NCI-H2171 (cell line): ENCODE measurements at places on chromosomes 16 and 17.
A peak's percentile ranks its signal among the peaks of the same experiment; 100 is the strongest.

GRCh38 chr16:60636117-60636516 lies 1400.1 kb downstream of the CDH8 start:
- DNase-seq, result no peak

- no peak for DNase-seq
These were observed 15.5 kb downstream of the GFOD2 start for GRCh38 chr16:67703626-67704025.

- no peak for DNase-seq
These were observed 11.3 kb upstream of the PECAM1 start for GRCh38 chr17:64401941-64402340.

DNA sequence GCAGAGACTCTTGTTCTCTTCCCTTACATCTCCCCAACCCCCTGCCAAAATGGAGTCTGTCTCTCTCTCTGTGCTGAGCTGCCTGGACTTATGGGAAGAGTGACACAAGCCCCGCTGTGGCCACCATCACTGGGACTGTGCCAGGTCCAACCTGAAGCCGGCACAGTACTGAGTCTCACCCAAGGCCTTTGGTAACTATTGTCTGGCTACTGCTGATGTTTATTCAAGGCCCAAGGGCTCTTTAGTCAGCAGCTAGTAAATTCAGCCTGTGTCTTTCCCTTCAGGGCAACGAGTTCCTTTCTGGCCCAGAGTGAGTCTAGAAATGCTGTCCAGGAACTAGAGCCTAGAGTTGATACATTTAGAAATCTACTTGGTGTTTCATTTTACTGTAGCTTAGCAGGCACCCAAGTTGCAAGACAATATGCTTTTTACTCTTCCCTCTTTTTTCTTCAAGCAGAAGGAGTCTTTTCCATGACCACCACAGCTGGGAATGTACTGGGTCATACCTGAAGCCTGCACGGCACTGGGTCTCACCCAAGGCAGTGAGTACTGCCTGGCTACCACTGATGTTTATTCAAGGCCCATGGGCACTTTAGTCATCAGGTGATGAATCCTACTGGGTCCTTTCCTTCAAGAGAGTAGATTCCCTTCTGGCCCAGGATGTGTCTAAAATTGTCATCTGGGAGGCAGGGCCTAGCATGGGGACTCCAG lies 17.7 kb downstream of the EFCAB5 start:
- DNase-seq, result no peak

DNA sequence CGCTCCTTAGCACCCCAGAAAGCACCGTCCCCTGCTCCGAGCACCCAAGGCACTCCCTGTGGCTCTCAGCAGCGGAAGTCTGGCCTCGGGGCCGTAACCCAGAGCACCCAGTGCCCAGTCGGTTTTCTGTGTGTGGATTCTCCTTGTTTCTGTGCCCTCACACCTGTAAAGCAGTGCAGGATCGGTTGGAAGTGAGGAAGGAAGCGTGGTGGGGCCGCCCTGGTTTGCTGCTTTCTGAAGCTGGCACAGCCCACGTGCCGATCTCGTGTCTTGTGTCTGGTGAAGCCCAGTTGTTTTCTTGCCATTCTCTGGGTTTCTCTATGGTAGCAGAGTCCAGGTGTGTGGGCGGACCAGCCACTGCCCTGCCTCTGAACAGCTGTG lies 3.7 kb downstream of the ACSF3 start:
- no peak for DNase-seq

- no peak for DNase-seq
These were observed 39.4 kb downstream of the CAPNS2 start for GRCh38 chr16:55605754-55606336.

GRCh38 chr16:22297114-22297870 lies at the start of gene POLR3E:
TSS of gene POLR3E (plus strand) at chr16:22297409. CDS start at chr16:22302969, 5,560 bp downstream.
- peak; percentile 90 for DNase-seq

- no peak for DNase-seq
These were observed 28.0 kb downstream of the ZNF423 start for GRCh38 chr16:49827805-49828438.

DNA sequence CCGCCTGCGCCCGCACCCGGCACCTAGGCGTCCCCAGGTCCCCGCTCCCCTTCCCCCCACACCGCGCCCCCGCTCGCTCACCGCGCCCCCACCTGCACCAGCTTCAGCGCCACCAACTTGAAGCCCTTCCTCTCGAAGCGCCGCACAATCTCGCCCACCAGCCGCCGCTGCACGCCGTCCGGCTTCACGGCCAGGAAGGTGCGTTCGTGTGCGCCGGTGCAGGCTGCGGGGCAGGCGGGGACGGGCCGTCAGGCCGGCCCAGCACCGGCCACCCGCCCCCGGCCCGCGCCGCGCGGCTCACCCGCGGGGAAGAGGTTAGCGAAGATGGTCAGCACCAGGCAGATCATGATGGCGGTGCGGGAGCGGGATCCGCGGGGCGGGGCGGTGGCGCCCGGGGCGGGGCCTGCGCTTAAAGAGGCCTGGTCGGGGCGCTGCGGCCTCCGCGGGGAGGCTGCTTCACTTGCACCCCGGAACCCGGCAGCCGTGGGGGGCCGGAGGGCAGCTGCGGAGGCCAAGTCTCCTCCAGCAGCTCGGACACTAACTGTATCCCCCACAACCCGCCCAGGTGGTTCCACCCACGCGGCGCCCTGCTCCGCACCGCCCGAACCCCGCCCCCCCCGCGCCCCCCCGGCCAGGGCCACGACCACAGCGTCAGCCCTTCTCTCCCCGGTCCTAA lies at the start of gene NME3:
NME3 (minus strand) TSS at position 356 of the 676 bp plus-strand sequence; CDS start at position 347, 9 bp downstream.
- peak; percentile 53 for DNase-seq

DNA sequence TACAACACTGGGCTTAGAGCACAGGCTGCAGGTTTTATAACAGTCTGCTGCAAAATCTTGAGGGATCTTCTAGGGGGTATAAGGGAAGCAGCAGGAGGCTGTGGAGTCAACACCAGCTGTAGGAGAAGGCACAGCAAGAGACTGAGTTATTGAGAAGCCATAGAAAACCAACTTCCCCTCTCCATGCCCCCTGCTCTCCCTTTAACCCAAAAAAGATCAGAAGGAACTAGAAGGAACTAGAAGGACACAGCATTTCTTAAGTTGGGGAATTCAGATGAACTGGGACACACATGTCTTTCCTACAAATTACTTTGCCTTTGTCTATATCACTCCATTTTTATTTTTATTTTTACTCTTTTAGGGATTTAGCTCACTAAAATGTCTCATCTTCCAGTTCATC lies 6.2 kb upstream of the CCL18 start:
- DNase-seq, result no peak

DNA sequence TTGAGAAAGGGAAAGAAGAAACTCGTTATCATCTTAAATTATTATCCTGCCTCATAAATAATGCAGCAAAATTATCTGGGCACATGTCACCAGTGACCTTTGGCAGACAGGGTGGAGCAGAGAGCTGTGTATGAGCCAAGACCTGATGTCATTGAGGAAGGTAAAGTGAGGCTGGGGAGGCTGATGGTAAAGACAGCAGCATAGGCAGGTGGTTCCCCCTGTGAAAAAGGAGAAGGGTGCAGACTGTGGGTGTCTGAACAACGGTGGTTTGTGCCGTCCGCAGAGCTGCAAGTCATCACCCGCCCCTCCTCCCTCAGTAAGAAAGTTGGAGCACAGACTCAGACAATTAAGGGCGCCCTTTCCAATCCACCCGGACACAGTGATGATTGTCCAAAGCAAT lies 30.8 kb upstream of the METTL16 start:
- DNase-seq, result no peak

GRCh38 chr16:13333336-13333735 lies 431.9 kb downstream of the SHISA9 start:
- no peak for DNase-seq

DNA sequence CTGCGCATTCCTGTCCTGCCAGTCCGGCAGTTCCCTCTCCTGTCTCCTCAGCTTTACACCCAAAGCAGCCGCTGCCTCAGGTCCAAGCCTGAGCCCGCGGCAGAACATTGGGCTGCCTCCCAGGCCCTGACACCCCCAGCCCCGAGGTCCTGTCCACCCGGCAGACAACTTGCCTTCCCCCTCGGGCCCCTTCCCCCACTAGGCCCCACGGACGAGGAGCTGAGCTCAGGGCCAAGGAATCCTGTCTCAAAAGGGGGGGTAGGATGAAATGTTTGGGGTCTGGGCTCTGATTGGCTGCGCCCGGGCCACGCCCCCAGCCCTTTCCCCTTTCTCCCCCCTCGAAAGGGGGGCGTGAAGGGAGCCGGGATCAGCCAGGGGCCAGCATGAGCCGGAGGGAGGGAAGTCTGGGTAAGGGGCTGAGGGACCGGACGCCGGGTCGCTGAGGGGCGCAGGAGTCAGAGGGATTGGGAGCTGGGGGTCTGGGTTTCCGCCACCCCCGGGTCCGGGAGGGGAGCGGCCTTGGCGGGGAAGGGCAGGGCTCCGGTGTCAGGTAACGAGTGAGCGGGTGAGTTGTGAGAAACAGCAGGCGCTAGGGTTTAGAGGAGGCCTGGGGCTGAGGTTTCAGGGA lies at the start of gene CTF1:
CTF1 (plus strand) TSS at position 354 of the 628 bp plus-strand sequence; CDS start at position 384, 30 bp downstream.
- no peak for DNase-seq

GRCh38 chr16:88329726-88330700 lies 52.7 kb upstream of the ZNF469 start:
- no peak for DNase-seq

- DNase-seq, result peak; percentile 34
These were observed 1324.9 kb upstream of the CDH8 start for GRCh38 chr16:63361032-63361624.

DNA sequence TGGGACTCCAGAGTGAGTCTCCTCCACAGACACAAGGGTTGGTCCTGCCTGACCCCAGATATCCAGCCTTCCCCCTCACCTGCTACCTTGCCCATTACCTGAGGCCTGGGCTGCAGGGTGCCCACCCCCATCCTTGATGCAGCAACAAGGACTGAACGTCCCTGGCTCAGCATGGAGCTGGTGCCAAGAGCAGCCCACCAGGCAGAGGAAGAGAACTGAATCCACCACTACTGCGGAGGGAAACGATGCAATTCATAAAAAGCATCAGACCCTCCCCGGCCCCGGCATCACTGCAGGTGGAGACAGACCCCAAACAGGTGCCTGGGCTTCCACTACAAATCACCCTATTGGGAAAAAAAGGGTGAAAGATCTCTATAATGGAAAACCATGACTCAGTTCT lies 131.0 kb upstream of the TNRC6C start:
- DNase-seq, result no peak
